NCI-H2029 (cell line): ENCODE measurements at places on chromosomes 12 and 14.

GRCh38 chr14:74917646-74918081 is 5.4 kb downstream of the RPS6KL1 start:
- no peak for DNase-seq

GRCh38 chr12:32681272-32681671 is 2.2 kb downstream of the DNM1L start:
- no peak for DNase-seq

- DNase-seq, result no peak
Measured at GRCh38 chr12:60689137-60689536, 1093.3 kb downstream of the SLC16A7 start.

DNA sequence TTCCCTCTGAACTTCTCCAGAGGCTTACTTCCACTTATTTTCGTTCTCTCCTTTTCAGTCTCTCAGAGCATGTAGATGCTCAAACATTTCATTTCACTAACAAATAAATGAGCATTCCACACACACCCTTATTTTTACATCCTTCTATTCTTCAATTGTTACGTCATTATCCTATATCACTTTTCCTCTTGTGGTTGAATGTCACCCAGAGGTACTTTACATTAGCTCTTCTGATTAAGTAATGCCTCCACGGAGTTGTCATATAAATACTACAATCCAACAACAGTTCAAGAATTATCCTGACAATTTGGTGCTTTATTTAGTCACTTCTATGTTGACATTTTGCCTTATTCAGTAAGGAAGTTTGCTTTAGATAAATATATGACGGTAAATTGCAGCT is 18.4 kb downstream of the FAR2 start:
- no peak for DNase-seq

DNA sequence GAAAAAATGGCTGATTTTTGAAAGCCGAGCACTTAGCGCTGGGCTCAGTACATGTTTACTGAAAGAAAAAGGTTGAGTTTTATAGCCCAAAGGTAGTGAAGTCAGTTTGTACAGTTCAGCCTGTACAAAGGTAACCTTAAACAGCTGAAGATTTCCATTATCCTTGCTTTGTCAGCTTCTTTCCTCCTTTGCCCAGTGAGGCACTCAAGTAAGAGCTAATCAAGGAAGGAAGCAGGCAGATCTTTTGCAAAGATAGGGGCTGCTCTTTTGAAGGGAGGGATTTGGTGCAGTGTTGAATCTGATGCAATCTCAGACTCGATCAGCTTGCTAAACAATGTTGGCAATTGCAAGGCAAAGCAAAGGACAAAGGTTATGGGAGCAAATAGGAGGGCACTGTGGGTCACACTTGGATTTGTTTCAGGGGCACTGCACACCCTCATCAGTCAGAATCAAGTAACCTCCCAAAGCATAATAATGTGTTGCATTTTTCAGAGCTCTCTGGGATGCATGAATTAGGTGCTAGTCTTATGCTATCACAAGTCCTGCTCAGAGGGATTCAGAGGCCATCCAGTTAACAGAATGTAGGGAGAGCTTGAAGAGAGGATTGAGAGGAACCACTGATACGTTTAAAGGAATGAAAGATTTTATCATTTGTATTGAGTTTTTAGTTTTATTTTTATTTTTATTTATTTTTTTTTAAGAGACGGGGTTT is 44.4 kb downstream of the ANO6 start:
- DNase-seq, result no peak

- no peak for DNase-seq
Measured at GRCh38 chr12:5470703-5471102, 38.8 kb downstream of the NTF3 start.

DNA sequence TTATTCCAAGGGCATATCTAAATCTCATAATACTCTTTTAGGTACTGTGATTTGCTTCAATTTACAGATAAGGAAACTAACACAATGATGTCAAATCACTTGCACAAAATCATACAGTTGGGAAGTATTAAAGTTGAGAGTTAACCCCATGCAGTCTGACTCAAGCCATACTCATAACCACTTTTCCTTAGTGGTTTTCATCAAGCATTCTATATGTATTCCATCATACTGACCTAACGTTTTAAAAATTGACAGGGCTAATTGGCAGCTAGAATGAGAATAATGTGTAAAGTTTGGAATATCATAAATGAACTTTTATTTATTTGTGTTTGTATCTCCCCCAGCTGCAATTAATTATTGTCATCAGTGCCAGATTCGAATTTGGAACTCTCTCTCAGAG is 20.9 kb downstream of the PUS7L start:
- no peak for DNase-seq

- DNase-seq, result no peak
Measured at GRCh38 chr14:68011406-68012028, 191.9 kb downstream of the RAD51B start.

GRCh38 chr12:76450690-76451089 is 102.5 kb upstream of the BBS10 start:
- no peak for DNase-seq

- DNase-seq, result no peak
Measured at GRCh38 chr12:13435235-13435933, 238.9 kb downstream of the EMP1 start.

GRCh38 chr12:7114008-7114407 is 5.0 kb upstream of the C1RL start:
- DNase-seq, result no peak

GRCh38 chr14:59634617-59635016 is 58.0 kb upstream of the CCDC175 start:
- DNase-seq, result no peak

GRCh38 chr12:55716582-55716957 is 724 bp downstream of the BLOC1S1 start:
- no peak for DNase-seq

- DNase-seq, result no peak
Measured at GRCh38 chr12:34394211-34395055, 372.1 kb downstream of the ALG10 start.

DNA sequence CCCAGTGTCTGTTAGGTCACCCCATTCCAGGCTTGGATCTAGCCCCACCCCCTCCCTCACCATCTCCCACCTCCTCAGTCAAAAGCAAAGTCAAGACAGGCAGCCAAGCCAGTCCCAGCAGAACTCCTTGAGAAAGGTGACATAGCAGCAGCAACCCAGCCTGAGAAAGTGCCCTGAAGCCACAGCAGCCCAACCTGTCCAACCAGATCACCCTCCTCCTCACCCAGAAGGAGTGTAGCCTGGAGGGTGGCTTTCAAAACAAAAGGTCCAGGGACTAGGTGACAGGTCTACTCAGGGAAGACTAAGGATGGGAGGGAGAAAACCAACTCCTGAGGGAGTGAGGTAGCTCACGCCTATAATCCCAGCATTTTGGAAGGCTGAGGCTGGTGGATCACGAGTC is 5.2 kb downstream of the RAB15 start:
- no peak for DNase-seq

DNA sequence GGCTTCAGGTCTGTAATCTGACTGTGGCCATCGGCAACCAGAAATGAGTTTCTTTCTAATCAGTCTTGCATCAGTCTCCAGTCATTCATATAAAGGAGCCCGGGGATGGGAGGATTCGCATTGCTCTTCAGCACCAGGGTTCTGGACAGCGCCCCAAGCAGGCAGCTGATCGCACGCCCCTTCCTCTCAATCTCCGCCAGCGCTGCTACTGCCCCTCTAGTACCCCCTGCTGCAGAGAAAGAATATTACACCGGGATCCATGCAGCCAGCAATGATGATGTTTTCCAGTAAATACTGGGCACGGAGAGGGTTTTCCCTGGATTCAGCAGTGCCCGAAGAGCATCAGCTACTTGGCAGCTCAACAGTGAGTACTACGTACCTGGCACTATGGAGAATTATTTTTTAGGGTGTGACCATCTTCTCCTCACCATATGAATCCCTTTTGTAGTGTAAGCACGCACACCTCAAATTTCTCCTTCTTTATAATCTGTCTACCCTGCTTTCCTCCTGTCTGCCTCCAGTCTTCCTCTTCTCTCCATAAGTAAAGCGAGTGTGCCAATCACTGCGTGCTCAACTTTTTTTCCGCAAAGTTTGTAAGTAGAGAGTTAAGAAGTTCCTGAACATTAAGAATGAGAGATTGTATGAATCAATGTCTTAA is at the start of gene TPH2:
Gene TPH2 (plus strand): TSS at position 118 of the 658 bp plus-strand sequence. CDS start 142 bp downstream, at position 260.
- peak; percentile 23 for DNase-seq

GRCh38 chr12:77032406-77032805 is 33.0 kb downstream of the E2F7 start:
- no peak for DNase-seq

GRCh38 chr14:40394634-40395340 is 962.6 kb upstream of the FBXO33 start:
- no peak for DNase-seq

GRCh38 chr12:91001306-91001705 is 3.5 kb downstream of the EPYC start:
- DNase-seq, result no peak

DNA sequence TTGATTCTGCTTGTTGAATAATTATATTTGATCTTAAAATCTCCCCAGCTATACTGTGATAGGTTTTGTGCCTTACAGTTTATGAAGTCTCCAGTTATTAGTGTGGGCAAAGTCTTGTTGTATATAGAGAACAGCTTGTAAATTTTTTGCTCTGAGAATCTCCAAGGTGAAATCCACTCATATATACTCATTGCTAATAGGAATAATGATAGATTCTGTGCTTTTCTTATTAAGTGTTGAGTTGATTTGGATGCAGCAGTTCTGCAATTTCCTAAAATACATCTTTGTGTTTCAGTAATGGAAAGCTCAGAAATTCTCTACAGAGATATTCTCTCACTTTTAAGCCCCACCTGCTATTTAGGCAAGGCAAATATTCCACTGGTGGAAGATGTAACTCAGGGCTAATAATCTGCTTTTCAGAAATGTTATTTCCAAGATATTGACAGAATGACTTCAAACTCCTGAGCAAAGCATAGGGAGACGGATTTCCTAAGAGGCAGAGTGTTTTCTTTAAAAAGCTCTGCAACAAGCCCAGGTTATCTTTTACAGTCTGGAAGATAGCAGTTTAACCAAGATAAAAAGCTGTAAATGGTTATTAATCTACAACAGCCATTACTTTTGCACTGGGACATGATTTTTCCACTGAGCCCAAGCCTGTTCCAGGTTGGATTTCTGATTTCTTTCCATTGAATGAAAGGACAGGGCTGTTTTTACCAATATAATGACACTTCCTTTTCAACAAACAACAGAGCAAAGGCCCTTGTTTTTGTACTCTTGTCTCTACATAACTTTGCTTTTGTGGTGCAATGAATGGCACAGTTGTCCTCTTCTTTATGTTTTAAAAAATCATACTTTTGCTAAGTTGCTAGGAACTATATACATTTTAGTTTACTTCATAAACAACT is 239.9 kb upstream of the ATP2B1 start:
- DNase-seq, result no peak

GRCh38 chr12:53200458-53201176 is 6.4 kb downstream of the ITGB7 start:
- no peak for DNase-seq

- DNase-seq, result no peak
Measured at GRCh38 chr14:54455363-54455762, 14.2 kb upstream of the CNIH1 start.

DNA sequence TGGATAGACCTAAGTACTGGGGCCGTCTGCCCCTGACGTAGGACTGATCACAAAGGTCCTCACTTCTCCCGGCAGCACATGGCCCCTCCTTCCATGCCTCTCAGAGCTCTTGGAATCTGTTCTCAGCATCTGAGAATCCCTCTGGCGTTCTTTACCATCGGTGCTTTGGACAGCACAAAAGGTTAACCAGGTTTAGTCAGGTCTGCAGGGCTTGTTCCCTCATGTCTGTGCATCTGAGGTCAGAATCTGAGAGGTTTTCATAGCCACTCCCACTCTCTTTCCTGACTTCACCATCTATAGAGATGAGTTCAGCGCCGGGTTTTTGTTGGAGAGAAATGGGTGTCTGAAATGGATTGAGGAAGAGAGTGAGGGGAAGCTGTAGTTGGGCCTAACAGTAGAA is 130.0 kb upstream of the ARHGAP5 start:
- no peak for DNase-seq

DNA sequence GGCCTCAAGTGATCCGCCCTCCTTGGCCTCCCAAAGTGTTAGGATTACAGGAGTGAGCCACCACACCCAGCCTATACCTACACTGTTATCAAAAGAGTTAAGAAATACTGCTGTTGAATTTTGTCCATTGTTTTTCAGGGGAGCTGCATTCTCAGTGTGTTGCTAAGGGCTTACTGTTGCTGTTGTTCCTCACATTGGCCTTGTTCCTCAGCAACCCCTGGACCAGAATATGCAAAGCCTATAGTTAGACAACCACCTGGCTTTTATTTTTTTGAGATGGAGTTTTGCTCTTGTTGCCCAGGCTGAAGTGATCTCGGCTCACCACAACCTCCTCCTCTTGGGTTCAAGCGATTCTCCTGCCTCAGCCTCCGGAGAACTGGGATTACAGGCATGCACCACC is 4.7 kb upstream of the ATP6V0A2 start:
- DNase-seq, result no peak

- DNase-seq, result no peak
Measured at GRCh38 chr14:95935228-95935822, 58.7 kb downstream of the TUNAR start.

GRCh38 chr14:87810711-87811110 is 182.3 kb downstream of the GALC start:
- DNase-seq, result no peak

- peak; percentile 13 for DNase-seq
Measured at GRCh38 chr12:14714437-14714836, 18.0 kb upstream of the GUCY2C start.

DNA sequence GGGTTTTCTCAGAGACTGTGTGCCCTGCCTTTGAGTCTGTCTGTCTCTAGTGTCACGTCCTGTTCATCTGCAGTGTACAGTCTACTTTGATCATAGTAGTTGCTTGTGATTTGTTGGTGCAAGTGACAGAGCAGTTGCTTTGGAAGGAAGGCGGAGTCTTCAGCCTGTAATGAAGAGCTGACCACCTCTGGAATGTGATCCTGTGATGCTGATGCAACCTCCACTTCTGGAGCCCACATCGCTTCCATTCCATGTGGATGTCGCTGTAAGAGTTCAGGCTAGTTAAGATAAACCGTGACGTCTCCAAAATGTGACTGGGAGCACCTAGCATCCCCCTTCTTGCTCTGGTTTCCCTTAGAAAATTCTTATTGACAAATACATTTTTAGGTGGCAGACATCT is 51.8 kb downstream of the PELI2 start:
- no peak for DNase-seq

DNA sequence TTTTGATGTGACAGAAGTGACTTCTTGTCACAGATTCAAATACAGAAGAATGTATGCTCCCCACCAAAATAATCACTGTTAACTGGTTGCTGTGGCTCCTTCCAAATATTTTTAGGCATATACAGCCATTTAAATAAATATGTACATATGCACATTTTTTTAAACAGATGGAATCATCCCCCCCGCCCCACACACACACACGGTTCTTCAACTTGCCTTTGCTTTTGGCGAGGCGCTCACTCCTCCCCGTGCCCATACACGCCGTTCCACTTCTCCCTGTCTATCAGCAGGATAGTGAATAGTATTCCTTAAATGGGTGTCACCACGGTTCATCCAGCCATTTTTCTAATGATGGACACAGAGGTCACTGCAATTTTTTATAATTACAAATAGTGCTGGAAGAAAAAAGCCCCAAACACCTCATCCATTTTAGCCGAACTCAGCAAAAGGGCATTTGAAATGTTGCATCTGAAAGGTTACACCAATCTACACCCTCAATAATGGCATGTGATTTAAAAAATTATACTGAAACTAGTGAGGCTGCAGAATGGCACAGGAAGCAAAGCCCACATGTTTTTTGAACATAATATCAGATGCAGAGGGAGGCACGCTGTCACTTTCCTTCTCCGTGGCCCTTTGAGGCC is 39.2 kb upstream of the MEG3 start:
- DNase-seq, result no peak
